ENCODE measurements at places on chromosomes 4 and X.
A peak's percentile ranks its signal among the peaks of the same experiment; 100 is the strongest.

- DNase-seq: no peak
Observed at GRCh38 chr4:147102596-147102995, 156.9 kb upstream of the TTC29 start.

DNA sequence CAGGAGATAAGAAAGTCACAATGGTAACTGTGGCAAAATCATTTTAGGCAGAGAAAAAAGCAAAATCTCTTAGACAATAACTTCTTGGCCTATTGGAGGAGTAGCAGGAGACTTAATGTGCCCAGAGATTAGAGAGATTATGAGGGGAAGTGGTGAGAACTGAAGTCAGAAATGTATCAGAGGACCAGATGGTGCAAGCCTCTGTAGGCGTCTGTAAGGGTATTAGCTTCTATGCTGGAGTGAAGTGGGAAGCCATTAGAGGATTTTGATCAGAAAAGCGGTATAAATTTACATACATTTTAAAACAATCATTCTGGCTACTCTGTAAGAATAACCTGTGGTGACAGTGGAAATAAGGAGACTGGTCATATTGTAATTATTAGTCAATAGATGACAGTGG, 236.7 kb downstream of the FAT4 start:
- DNase-seq: no peak

DNA sequence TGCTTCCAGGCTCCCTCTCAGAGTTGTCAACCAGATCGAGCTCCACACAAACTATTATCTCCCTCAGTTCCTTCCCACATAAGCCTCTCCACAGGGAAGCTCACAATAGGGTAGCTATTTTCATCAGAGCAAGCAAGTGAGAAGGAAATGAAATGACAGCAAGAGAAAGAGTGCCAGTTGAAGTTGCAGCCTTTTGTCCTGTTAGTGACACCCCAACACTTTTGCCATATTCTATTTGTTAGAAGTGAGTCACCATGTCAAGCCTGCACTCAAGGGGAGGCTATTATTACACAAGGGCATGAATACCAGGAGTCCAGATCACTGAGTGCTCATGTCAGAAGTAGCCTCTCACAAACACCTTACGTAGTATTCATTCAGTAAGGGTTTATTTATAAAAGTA, 266.3 kb upstream of the NOCT start:
- no peak for DNase-seq

DNA sequence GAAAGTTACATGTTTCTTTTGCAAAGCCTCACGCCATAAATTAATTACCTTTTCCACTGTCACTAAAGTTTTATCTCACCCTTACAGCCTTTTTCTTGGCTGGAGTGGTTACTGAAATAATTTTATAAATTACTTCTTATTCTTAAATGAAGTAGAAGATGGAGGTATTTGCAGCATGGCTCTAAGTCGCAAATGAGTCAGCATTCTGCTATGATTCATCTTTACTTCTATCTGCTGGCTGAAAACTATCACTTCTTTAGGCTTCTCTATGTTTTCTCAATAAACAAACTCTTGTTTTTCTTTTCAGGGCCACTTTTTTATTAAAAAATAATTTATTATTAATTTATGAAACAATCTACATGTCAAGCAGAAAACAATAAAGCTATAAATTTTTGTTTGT, 210.2 kb upstream of the GYPA start:
- peak; percentile 21 for DNase-seq

DNA sequence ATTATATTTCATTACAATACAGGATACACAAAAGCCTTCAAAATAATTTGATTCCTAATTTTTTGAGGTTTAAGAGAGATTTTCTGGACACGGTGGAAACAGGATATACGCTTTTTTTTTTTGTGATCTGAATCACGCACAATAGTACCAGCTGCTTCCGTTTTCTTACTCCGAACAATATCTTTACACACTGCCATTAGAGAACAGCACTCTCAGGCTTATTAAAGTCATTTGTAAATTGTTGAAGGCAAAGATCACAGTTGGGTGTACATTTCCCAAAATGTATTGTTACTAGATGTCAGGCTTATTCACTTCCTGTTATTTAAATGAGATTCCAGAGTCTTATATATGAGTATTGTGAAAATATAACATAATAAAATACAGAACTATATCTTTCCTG, 71.5 kb downstream of the TMEM47 start:
- DNase-seq: no peak

DNA sequence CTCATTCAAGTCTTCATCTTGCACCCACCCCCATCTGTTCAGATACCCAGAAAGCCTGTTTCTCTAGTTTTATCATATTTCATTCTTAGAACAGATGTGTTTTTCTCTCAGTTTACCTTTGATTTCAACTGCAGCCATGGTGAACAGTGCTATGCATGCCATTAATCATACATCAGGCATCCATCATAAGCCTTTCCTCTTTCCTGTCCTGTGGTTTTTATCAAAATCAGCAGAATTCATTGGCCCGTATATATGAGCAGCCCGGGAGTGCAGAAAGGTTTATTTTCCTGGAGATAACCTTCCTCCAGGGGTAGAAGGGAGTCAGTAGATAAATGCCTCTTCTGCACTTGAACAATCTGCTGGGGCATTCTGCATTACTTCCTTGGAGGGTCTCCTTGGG, 65.7 kb downstream of the IL21 start:
- DNase-seq: no peak

DNA sequence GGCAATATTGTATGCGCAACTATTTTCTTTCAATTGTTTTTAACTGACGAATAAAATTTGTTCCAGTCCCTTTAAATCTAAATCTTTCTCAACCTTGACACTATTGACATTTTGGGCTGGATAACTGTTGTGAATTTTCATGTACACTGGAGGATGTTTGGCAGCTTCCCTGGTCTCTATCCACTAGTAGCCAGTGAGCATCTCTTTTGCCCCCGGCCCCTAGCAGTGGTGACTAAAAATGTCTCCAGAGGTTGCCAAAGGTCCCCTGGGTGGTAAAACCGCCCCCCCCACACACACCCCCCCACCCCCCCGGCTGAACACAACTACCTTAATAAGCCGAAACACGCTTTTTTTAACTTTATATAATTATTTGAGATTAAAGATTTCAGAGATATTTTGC, 514 bp downstream of the FANCB start:
- no peak for DNase-seq

- DNase-seq: no peak
Observed at GRCh38 chrX:23908219-23909004, 606 bp downstream of the CXorf58 start.

- no peak for DNase-seq
Observed at GRCh38 chr4:147313108-147313507, 167.8 kb upstream of the EDNRA start.

- no peak for DNase-seq
Observed at GRCh38 chr4:139823746-139824145, 158.1 kb downstream of the MGST2 start.

DNA sequence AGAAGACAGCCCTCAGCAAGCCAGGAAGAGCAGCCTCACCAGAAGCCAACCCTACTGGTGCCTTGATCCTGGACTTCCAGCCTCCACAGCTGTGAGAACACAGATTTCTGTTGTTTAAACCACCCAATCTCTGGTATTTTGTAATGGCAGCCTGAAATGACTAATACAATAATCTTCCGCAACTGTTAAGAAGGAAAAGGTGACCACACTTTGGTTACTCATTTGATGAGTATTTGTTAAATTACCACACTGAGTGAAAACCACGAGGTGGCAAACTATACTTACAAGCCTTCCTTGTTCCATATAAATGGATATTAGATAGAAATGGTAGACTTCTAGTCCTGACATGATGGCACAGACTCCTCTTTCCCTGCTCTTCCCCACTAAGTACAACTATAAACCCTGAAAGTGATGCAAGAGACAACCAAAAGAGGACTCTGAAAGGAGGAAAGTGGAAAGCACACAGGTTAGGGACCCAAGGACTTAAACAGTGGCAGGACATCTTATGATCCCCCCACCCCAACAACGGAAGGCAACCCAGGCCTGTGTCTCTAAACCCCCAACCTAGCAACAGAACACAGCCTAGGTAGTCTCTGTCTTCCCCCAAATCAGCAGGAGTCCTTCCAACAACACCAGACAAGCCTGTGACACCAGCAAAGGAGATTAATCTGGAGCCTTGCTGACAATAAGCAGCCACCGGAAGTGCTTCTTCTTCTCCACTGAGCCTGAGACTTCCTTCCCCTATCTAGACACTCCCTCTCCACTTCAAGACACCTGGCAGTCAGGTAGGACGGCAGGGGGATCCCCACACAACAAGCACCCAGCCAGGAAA, 12.3 kb downstream of the ZNF182 start:
- peak; percentile 13 for DNase-seq

DNA sequence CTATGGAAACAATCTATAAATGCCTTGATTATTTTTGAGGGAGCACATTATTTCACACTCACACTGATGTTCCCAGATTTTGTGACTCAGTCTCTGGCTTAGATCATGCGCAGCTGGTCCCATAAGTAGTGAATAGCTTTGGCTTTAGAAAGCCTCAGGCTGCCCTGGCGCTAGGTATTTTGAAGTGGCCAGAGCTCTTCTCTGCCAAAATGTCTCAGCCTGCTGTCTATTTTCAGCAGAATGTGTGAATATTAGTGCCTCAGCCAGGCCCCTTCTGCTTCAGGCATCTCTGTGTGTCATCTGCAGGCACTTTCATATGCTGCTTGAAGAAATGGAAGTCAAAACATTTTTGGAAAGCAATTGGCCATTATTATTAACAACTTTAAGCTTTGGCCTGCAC, 931.0 kb upstream of the INTU start:
- DNase-seq: no peak

DNA sequence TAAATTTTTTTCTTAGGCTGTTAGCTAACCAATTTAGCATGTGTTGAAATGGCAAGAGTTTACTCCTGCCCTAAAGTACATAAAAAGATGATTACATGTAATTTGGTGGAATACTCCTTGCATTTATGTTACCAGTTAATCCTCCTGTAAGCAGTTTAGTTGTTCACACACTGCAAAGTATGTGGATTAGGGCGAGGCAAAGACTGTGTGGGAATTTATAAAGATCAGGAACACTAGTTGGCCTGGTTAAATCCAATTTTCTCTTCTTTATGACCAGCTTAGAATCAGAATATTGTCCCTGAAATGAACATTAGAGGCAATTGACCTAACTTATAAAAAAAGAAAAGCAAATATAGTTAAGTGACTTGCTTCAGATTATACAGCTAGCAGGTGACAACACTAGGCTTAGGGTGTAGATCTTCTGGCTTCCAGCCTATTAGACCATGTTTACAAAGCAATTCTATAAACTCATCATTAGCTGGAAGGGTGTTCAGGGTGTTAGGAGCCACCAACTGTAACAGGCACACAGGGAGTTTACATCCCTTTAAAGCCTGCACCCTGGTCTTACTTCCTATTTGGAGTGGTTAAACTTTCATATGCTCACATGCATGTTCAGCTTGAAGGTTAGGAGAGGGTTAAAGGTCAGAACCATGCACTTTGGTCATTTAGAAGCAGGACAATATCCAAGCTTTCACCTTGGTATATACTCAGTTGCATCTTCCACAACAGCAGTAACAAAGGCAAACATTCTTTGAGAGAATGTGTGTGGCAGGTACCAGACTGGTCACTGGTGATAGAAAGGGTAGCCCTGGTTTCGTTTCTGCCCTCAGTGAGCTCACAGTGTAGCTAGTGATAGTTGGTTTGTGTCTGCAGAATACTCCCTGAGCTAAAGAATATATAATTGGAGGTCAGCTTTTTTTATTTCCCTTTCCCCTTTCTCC, 72.6 kb downstream of the GC start:
- no peak for DNase-seq

- DNase-seq: no peak
Observed at GRCh38 chrX:110145311-110145710, 142.4 kb downstream of the TMEM164 start.

DNA sequence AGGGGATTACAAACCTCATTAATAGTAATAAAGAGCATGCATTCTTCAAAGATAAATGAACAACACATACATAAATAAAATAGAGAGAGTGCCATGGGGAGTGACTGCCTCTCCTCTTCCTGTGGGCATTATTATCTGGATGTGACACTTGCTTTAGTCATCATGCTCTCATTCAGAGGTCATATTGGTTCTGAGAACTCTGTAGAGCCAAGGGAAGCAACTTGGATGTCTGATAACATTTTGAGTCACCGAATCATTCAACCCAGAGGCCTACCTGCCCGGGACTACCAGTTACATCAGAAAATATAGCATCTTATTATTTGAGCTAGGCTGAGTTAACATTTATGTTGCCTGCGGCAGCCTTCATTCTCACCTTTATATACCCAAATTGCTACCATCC, 489.5 kb downstream of the STIM2 start:
- DNase-seq: peak; percentile 30

DNA sequence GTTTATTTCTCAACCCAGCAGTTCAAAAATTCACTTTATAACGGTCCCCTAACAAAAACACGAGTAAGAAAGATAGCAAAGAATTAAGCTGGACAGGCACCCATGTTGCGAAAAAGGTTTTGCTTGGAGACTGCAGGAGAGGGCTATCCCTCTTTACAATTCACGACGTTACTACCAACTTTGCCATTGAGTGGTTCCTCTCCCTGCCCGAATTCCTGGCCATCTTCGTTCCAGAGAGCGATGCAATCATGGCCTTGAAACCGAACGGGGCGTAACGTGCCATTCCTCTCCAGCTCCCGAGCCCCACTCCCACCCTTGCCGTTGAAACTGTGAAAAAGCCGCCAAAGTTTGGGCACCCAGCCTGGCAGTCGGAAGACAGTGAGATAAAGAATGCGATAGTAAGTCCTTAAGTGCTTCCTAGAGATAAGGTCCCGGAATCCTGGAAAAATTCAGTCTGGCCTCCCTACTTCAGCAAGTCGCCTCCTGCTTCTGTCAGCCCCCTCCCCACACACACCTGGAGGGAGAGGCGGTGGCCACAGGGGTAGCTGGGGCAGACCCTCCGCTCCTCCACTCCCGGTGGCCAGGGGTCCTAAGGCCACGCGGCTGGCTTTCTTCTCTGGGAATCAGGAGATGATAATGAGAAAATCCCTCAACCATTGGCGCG, 65.2 kb downstream of the FBXO8 start:
- DNase-seq: no peak

GRCh38 chrX:19225909-19226308, 103.6 kb upstream of the ADGRG2 start:
- peak; percentile 55 for DNase-seq

DNA sequence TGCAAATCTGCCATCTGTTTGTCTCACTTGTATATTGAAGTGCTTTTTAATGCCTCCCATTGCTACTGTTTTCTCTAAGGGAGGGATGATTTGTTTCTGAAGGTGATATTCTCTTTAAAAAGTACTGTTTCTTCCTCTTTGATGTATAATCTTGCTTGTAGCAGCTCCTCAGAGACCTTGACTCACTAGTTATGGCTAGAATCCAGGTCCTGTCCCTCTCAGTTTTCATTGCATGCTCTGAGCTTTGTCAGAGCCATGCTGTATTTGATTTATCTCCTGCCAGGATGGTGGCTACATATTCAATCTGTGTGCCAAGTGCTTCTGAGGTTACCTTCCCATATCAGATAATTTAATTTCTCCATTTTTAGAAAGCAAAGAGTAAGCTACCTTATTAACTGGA, 56.0 kb downstream of the GLUD2 start:
- DNase-seq: no peak

- no peak for DNase-seq
Observed at GRCh38 chr4:52010986-52011385, 9.2 kb downstream of the LRRC66 start.

All from Caki2 (cell line).